Fibroblast of skin of right biceps (primary cell): ENCODE measurements at places on chromosomes 5 and 9.

DNA sequence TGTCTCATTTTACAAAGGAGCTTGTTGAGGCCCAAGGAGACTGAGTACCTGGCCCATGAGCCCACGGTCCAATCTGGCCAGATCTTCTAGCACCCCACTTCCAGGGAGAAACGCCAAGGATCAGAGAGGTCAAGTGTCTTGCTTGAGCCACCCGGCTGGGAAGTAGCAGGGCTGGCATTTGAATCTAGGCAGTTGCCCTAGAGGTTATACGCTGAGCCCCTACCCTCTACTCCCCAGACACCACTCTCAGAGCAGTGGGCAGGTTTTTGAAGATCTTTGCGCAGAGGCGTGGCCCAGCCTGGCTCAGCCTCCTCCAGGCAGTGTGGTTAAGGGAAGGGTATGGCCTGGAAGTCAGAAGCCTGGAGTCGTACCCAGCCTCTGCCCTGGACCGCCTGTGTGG lies 5.8 kb upstream of the NUP214 start:
- no peak for DNase-seq

DNA sequence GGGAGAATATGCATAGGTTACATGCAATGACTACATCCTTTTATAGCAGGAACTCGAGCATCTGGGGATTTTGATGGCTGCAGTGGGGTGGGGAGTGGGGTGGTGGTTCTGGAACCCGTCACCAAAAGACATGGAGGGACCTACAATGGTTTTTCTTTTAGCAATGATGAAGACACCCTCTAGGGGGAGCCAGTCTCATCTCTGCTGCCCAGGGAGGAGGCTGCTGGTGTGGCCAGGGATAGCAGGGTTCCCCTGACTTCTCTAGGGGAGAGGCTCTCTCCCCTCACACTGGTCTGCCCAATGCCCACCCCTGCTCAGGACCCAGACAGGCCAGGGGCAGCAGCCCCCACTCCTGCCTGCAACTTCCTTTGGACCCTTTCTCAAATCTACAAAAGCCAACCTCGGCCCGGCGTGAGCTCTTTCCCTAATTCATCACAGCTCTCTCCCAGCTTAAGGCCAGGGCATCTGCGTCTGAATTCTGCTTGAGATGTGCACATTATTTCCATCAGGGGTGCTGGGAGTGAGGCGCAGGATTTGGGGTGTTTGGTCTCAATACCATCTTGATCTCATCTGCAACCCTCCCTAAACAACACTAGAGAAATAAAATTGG lies 73.6 kb upstream of the RETREG1 start:
- peak; percentile 45 for DNase-seq

DNA sequence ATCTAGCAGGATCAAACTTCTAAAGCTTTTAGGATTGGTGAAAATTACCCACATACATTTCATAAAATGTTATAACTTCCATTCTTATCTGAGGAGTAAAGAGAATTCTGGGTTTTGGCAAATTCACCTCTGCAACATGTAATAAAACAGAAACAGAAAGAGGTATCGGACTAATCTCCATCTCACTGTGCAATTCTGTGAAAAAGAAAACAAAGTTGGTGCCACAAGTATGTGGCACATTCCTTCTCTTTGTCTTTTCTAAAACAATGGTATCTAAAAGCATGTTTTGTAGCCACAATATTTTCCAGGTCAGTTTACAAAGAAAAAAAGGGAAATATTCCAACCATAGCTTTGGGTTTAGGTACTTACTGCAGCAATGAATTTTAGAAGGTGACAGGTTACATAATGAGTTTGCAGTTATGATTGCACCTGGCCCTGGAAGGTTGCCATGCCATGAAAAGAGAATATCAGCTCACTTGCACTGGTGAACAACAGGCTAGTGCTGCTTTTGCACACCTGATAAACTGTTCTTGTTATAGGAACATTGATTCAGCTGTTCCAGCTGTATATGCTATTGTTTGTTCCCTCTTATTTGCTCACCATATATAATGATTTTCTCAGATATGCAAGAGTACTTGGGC lies 491.3 kb upstream of the MEF2C start:
- DNase-seq: no peak

- DNase-seq: peak; percentile 62
Measured at GRCh38 chr9:17462869-17463464, 115.9 kb upstream of the SH3GL2 start.

- no peak for DNase-seq
Measured at GRCh38 chr9:98043915-98044314, 12.6 kb upstream of the NANS start.

DNA sequence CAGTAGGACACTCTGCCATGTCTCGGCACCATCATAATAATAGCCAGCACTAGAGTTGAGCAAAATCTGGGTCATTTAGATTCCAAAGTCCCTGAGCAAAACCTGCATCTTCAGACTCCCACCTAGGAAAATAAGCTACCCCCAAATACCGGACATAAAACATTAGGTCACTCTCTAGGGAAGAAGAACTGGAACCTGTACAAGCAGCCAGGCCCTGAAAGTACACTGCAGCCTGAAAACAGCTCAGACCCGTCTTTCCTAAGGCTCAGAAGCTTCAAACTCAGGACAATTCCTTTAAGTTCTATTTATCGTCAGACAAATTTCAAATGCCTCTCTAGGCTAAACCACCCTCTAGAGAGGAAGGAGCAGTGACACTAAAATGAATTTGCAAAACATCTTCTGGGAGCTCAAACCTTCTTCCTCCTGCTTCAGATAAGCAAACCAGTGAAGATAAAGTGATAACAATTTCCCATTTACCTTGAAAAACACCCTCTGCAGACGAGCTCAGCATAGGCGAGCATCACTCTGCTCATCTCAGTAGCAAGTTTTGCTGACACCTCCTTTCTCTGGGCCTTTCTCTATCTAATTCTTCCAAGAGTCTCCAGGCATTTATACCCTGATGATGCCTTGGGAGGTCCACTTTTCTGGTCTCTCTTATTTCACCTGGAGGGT lies 34.0 kb downstream of the ADAM19 start:
- no peak for DNase-seq

- DNase-seq: no peak
Measured at GRCh38 chr9:13224366-13224765, 55.1 kb downstream of the MPDZ start.
